ENCODE measurements at places on chromosomes 2 and 18. TPM values are rescaled to one million over a fixed set of nuclear protein-coding genes. Genes with fewer than 3 reads are reported as not detected.

The SCYGR4 gene
- total RNA-seq, result not detected

DNA sequence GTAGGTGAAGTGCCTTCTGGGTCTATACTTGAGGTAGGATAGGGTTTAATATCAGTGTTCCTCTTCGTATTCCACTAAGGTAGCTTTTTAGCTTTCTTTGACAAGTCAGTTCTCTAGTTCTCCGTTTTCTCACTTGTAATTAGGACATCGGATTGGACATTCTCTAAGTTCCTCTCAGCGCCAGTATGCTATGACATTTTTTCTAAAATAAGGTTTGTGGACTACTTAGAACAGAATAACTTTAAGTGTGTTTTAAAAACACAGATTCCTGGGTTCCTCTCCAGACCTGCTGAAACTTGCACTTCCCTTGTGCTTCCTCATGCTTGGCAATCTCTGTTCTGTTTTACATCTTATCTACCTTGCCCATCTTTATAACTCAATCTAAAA is 69.3 kb upstream of the YWHAQ start:
- no peak for DNase-seq

DNA sequence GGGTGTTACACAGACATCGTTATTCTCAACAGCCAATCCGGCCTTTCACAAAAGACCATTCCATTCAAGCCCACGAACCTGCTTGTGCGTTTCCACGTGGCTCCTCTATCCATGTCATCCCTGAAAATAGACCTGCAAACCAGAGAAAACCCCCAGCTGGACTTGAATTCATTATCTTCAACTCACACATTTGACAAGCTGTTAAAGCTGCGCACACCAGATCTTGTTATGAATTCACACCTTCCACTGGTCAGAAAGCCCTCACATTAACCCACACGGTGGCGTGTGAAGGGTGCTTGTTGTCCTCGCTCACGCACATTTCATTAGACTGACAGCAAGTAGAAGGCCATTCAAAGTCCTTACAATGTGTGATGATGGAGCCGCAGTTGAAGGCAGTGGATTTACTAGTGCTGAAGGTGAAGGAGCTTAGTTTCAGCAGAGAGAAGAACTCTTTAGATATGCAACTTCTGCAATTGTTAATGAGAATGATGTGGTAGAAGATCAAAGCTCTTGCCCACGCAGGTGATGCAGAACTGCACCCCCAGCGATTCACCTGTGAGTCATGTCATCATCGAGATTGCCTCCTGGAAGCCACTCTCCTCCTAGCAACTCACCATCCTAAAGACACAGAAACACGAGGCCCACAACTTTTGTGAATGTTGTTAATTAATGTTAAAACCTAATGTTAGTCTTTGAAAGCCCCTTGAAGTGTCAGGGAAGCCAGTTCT is 224.8 kb upstream of the SOX11 start:
- no peak for DNase-seq

- DNase-seq, result peak; percentile 64
Measured at GRCh38 chr2:68832233-68832869, 38.8 kb downstream of the BMP10 start.

- DNase-seq, result no peak
Measured at GRCh38 chr2:159051661-159052060, 83.2 kb downstream of the TANC1 start.

DNA sequence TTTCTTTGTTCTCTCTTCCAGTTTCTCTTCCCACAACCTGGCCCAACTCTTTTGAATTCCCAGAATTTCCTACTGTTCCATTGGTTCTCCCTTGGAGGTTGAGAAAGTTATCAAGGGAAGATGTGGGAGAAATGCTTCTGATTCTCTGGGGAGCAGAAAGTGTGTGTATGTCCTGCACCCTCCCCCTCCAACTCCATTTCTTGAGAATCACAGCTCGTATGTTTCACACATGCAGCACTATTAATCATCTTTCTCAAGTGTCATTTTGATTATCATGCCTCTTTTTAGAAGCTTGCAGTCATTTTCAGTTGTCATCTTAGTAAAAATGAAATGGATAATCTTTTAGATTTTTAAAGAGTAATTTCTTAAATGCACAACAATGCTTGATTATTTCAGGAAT is 296.8 kb upstream of the SLC39A10 start:
- no peak for DNase-seq

DNA sequence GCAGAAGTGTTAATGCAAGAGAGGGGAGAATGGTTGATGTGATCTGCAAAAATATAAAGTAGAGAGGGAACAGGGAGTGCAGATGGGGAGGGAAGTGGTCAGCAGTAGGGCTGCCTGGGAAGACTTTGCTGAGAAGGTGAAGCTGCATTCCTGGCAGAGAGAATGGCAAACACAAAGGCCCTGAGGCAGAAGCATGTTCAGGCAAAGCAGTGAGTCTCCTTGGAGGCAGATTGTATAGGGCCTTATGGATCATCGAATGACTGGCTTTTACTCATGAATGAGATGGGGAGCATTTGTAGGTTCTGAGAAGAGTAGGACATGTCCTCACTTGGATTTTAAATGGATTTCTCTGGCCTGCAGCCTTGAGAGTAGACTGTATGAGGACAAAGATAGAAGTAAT is 9.5 kb downstream of the ITGA6 start:
- DNase-seq, result no peak

The MAPK4 gene
- not detected for total RNA-seq

The HK2 gene
- 32.2 TPM for total RNA-seq

The C2orf15 gene
- 0.47 TPM for total RNA-seq

DNA sequence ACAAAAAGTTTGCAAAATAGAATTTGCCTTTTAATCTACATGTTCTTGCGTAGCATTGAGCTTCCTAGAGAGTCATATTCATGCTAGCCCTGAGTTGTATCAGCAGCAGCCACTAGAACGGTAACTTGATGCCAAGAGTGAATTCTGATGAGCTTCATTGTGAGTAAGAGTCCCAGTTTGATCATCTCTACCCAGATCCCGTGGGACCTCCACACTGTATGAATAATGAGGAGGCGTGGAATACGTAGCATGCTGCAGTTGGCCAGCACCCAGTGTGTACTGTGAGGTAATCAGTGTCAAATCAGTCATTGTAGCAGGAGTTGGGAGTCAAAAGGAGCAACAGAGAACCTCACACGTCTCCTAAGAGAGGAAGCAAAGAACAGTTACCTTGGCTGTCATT is 197.9 kb downstream of the NEDD4L start:
- no peak for DNase-seq

- DNase-seq, result no peak
Measured at GRCh38 chr2:72367530-72368225, 220.0 kb upstream of the CYP26B1 start.

DNA sequence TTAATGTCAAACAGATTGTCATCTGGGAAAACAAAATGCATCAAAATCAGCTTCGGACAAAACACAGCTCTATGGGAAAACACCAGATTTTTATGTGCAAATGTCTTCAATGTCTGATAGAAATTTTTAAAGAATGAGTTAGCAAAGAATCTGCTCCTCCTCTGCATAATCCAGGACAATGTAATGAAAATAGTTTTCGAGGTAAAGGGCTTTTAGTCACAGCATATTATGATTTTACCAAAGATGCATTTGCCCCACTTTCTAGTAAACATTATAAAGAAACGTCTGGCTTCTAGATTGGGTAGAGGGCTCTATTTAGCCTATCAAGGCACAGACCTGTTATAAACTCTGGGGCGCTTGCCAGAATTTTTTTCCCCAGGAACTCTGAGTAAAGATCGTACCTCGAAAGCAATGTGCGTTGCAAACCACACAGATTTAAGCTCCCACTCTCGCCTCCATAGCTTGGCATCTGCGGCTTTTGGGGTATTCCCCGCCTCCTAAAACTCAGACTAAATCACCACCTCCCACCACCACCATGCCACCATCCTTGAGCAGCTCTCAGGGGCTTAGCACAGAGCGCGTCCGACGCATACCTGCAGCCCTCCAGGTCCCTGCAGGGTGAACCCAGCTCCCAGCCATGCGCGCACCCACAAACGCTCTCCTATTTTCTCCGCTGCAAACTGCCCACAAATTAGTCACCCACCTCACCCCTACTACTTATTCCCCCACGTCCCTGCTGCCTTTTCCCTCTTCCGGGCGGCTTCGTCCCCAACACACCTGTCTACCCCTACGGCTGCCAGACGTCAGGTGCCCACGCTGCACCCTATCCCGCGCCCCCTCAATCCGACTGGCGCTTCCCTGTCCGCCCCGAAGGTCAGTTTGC is 829 bp downstream of the ACVR1C start:
- peak; percentile 54 for DNase-seq

DNA sequence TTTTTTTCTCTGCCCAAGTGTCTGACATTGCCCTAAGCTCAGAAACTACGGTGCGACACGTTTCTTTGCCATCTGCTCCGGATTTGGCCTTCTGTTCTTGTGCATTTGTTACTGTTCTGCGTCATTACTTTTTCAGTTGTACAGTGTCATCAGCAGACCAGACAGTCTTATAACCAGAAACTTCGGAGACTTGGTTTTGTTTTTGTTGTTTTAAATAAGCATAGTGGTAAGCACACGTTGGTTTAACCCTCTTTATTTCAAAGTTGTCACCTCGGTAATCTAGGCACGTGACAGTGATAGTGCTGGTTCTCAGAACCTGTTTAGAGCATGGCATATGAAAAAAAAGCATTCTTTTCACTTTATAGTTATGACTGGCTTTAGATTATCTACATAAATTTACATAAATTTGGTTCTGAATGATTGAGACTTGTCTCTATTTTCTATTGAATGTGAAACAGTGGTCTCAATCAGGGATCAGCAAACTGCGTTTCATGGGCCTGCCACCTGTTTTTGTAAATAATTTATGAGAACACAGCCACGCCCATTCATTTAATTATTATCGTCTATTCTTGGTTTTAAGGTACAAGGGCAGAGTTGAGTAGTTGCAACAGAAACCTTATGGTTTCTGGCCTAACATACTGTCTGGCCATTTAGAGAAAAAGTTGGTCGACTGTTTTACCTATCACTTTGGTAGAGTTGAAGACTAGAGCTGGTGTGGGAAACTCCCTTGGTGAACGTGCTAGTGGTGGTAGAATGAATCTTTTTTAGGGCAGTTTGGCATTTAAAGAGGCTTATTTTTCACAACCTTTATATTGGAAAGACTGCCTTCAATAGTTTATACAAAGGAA is 106.5 kb downstream of the ZNF532 start:
- DNase-seq, result no peak

DNA sequence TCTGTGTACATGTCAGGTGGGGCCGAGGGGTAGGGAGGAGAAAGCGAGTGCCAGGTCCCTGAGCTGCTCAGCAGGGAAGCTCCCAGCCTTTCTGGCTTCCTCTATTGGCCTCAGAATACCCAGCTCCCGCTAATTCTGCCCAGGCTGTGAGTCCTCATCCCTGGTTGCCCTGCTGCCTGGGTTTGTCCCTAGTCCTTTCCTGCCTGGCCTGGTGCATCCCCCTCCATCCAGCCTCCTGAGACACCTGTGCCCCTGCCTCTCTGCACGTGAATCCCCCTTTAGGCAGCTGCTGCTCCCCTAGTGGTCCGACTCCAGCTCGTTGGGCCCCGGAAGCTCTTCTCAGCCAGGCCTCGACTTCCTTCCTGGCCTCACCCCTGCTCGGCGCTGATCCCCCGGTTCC is 54.6 kb downstream of the INHBB start:
- no peak for DNase-seq

DNA sequence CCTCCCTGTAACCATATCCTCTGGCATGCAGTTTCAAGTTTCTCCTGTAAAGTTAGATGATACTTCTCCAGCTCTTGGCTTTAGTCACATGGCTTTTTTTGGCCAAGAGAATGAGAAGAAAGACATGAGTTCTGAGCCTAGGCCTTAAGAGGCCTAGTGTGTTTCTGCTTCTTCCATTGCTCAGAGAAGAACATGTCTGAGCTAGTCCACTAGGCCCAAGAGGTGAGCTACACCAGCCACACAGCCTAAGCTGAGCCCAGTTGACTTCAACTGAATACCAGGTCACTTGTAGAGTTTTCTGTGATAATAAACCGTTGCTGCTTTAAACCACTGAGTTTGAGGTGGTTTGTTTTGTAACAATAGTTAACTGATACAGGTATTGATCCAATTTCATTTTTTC is 19.9 kb upstream of the EFEMP1 start:
- DNase-seq, result no peak

The CELF4 gene
- not detected for total RNA-seq

DNA sequence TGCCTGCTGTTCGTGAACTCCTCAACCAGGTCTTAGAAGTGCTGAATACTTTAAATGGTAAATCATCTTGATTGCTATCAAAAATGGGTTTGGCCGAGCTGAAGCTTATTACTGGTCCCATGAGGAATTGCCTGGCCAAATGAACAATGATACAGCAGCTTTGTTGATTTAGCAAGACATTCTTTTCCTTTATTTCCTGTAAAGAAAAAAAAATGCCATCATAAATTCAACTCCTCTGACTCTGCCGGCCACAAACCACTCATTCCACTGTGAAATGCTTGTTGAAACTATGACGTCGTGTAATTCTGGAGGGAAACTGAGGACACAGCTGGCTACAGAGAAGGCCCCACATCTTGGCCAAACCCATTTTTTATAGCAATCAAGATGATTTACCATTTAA is 74.2 kb upstream of the ID2 start:
- no peak for DNase-seq

- DNase-seq, result no peak
Measured at GRCh38 chr2:207085110-207085509, 80.6 kb downstream of the KLF7 start.

- DNase-seq, result no peak
Measured at GRCh38 chr2:71720283-71720560, 266.9 kb downstream of the DYSF start.

DNA sequence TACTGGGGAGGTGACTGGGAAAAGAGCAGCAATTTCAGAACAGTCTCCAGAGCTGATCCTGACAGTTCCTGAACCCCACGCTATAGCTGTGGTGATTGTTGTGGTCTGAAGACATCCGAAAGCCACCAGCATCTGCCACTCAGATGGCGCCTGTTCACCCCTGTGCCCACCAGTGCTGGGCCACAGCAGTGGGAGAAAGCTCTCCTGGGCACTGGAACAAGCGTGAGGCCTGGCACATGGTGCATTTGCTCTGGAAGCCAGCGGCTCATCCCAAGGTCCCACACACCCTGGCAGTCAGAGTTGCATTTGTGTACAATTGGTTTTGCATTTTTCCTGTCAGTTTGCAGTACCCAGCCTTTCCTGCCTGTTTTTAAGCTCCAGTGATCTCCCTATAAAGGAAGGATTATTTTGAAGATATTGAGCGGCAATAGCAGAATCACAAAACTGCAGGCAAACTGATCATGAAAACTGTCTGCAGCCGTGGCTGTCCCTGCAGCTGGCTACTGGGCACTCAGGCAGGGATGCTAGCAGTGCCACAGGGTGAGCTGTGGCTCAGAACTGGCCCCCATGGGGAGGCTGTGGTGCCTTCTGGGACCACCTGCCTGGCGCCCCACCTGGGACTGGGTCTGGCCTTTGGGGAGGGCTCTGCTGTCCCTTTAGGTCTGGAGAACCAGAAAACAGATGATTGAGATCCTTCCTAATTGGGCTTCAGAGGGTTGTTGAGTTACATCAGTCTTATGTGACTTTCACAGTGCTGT is 30.1 kb downstream of the IMPA2 start:
- DNase-seq, result no peak

The DRC1 gene
- total RNA-seq, result not detected

GRCh38 chr2:238513346-238513745 is 86.6 kb downstream of the ASB1 start:
- DNase-seq, result peak; percentile 62

The STK25 gene
- 108 TPM for total RNA-seq
